ENCODE measurements at places on chromosomes 1 and 21. TPM values are rescaled to one million over a fixed set of nuclear protein-coding genes. Genes with fewer than 3 reads are reported as not detected.
A peak's percentile ranks its signal among the peaks of the same experiment; 100 is the strongest.

- H3K36me3 ChIP-seq: no peaks in the 10 kb centered on the region
- no peak overlapping the region for H3K27ac ChIP-seq
- H3K4me1 ChIP-seq: no peaks in the 10 kb centered on the region
- H3K4me3 ChIP-seq: no peak overlapping the region
- H3K27me3 ChIP-seq: no peaks in the 10 kb centered on the region
These were observed 51.0 kb downstream of the SCP2 start for GRCh38 chr1:52978045-52978444.

DNA sequence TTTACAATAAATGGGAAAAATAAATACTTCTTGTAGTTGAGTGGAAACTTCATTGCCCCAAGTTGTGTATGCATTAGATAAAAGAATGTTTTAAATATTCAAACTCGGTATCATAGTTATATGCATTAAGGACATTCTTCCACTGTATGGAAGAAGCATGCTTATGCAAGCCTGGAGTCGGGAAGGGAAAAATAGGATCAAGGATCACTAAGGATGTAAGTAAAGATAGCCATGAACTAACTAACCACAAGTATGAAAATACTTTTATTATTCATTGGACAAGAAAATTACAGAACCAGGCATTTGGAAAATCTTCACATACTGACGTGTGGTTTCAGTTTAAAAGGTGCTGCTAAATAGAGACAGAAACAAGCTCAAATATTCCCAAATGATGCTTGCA, 26.9 kb upstream of the DPYD start:
- no peaks in the 10 kb centered on the region for H3K4me1 ChIP-seq
- no peak overlapping the region for H3K4me3 ChIP-seq
- H3K27ac ChIP-seq: no peak overlapping the region
- H3K27me3 ChIP-seq: no peaks in the 10 kb centered on the region
- no peak for DNase-seq

GRCh38 chr1:62076286-62076685, 118.4 kb upstream of the L1TD1 start:
- no peak overlapping the region for H3K4me3 ChIP-seq
- no peak for DNase-seq
- H3K36me3 ChIP-seq: no peaks in the 10 kb centered on the region
- no peaks in the 10 kb centered on the region for H3K27me3 ChIP-seq
- H3K27ac ChIP-seq: no peak overlapping the region

- no peak overlapping the region for H3K4me3 ChIP-seq
- no peak overlapping the region for H3K27ac ChIP-seq
- H3K36me3 ChIP-seq: no peaks in the 10 kb centered on the region
- H3K4me1 ChIP-seq: no peaks in the 10 kb centered on the region
- no peaks in the 10 kb centered on the region for H3K27me3 ChIP-seq
These were observed 59.4 kb downstream of the SYT6 start for GRCh38 chr1:114094363-114094634.

- peak overlapping the region; percentile 56 for H3K27ac ChIP-seq
- no peaks in the 10 kb centered on the region for H3K27me3 ChIP-seq
- peak; percentile 29 for DNase-seq
- H3K36me3 ChIP-seq: no peaks in the 10 kb centered on the region
These were observed 641 bp upstream of the ZBTB21 start for GRCh38 chr21:42010507-42011495.

DNA sequence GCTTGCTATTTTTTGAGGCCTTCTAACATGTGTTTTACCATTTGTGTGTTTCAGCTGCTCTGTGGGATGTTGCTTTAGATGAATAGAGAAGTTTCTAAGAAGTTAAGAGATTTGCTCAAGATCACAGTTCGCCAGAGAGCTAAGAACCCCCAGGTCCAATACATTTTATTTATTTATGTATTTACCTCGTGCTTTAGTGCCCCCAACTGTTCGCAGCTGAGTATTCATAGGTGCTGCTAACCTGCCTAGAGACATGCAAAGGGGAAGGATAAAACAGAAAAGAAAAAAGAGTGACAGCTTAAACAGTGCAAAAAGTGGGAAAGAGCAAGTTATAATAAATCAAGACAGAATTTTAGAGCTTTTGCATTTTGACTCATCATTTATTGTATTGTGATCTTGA, 31.1 kb downstream of the NFYC start:
- peaks cover 14% of the 10 kb centered on the region for H3K36me3 ChIP-seq
- no peaks in the 10 kb centered on the region for H3K27me3 ChIP-seq
- H3K4me3 ChIP-seq: no peak overlapping the region
- no peak overlapping the region for H3K27ac ChIP-seq

DNA sequence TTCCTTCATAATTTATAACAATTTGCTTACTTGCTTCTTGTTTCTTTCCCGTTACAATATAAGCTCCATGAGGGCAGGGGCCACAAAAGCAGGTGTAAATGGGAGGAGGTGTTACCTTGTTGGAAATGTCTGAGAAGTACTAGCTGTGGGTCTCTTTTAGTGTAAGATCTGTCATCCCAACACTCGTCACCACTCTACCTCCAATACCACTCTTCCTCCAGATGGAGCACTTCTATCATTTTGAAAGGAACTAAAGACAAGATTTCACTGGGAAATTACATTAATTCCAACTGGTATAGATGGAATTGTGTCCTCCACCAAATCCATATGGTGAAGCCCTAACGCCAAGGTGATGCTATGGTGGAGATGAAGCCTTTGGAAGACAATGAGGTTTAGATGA, 53.0 kb upstream of the CPLANE2 start:
- H3K27ac ChIP-seq: no peak overlapping the region
- DNase-seq: no peak
- H3K4me1 ChIP-seq: no peaks in the 10 kb centered on the region

- no peaks in the 10 kb centered on the region for H3K36me3 ChIP-seq
- no peak overlapping the region for H3K4me3 ChIP-seq
- H3K27ac ChIP-seq: no peak overlapping the region
- no peak for DNase-seq
These were observed 15.7 kb downstream of the VCAM1 start for GRCh38 chr1:100735244-100735643.

GRCh38 chr1:94578856-94579255, 37.3 kb upstream of the F3 start:
- no peak overlapping the region for H3K4me3 ChIP-seq
- H3K27ac ChIP-seq: no peak overlapping the region
- H3K4me1 ChIP-seq: no peaks in the 10 kb centered on the region
- DNase-seq: no peak

GRCh38 chr1:92476071-92476631, 10.6 kb downstream of the GFI1 start:
- DNase-seq: peak; percentile 94
- H3K4me1 ChIP-seq: peaks cover 53% of the 10 kb centered on the region
- H3K36me3 ChIP-seq: peaks cover 73% of the 10 kb centered on the region
- peaks cover 11% of the 10 kb centered on the region for H3K27me3 ChIP-seq
- peak overlapping the region; percentile 14 for H3K4me3 ChIP-seq
- H3K27ac ChIP-seq: peak overlapping the region; percentile 96

GRCh38 chr1:69483246-69483645, 84.5 kb upstream of the LRRC7 start:
- no peaks in the 10 kb centered on the region for H3K27me3 ChIP-seq
- no peaks in the 10 kb centered on the region for H3K36me3 ChIP-seq
- H3K4me3 ChIP-seq: no peak overlapping the region
- peak; percentile 3 for DNase-seq

DNA sequence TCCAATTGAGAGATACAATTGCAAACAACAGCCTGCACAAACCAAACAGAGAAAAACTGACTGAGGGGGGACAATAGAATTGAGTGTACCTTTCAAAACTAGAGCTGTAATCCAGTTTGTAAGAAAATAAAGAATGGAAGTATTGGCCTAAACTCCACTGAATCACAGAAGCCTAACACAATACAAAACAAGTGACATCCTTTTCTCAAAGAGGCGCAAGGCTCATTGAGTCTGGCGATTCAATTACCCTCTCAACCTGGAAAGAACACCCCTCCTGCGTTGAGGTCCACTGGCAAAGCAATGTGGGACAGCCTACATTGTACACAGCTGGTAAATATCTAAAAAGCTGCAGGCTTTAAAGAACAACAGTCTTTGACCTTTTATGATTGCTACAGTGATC, 182.6 kb downstream of the DPYD start:
- no peaks in the 10 kb centered on the region for H3K36me3 ChIP-seq
- no peaks in the 10 kb centered on the region for H3K27me3 ChIP-seq
- H3K4me3 ChIP-seq: no peak overlapping the region
- H3K27ac ChIP-seq: no peak overlapping the region

DNA sequence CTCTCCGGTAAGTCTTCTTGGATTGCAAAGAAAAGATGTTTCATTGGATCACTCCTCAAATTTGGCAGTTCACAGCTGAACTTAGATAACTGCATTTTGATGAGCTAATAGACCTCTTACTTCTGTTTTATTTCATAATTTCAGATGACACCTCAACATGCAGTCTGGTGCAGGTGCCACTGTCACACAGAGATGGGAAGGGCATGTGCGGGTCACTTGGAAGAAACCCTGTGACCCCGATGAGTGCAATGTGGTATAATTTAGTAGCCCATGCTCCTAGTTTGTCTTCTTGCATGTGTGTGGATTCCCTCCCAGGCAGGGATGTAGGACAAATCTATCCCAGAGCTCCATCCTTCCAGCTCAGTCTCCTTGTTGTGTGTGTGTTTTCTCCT, 481 bp upstream of the SLAMF1 start:
- no peaks in the 10 kb centered on the region for H3K27me3 ChIP-seq
- H3K4me3 ChIP-seq: peak overlapping the region; percentile 75
- H3K4me1 ChIP-seq: peaks cover 14% of the 10 kb centered on the region
- peaks cover 10% of the 10 kb centered on the region for H3K36me3 ChIP-seq

GRCh38 chr1:110170766-110171733, 20.8 kb downstream of the SLC6A17 start:
- DNase-seq: no peak
- no peaks in the 10 kb centered on the region for H3K4me1 ChIP-seq
- no peaks in the 10 kb centered on the region for H3K36me3 ChIP-seq
- H3K27ac ChIP-seq: no peak overlapping the region
- no peak overlapping the region for H3K4me3 ChIP-seq

DNA sequence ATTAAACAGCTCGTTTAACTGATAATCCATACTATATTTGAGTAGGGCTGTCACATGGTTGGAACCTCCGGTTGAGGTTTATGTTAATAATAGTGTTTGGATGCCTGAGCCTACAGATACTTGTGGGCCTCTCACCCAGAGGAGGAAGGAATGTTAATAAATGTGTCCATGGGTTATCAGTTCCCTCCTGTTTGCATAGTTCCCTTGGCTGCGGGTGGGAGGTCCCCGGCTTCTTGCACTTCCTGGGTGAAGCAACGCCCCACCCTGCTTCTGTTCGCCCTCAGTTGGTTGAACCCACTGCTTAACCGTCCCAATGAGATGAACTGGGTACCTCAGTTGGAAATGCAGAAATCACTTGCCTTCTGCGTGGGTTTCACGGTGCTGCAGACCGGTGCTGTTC, 23.6 kb upstream of the GBP1 start:
- no peak overlapping the region for H3K4me3 ChIP-seq
- H3K27ac ChIP-seq: peak overlapping the region; percentile 53
- H3K27me3 ChIP-seq: no peaks in the 10 kb centered on the region
- no peak for DNase-seq
- H3K4me1 ChIP-seq: no peaks in the 10 kb centered on the region

The LGR6 gene
- 0.05 TPM for total RNA-seq

The NBPF15 gene
- 6.1 TPM for total RNA-seq

The ADPRS gene
- total RNA-seq: 32.2 TPM

The DAB1 gene
- 0.09 TPM for total RNA-seq

The ANP32E gene
- total RNA-seq: 55.4 TPM

The KIAA1614 gene
- total RNA-seq: 0.94 TPM

The CGN gene
- 0.90 TPM for total RNA-seq

The ST7L gene
- total RNA-seq: 13.9 TPM

The MX2 gene
- total RNA-seq: 32.0 TPM

The NBPF4 gene
- total RNA-seq: 0.09 TPM

The ARHGEF10L gene
- 1.9 TPM for total RNA-seq

The JUN gene
- 51.0 TPM for total RNA-seq

The ITLN2 gene
- total RNA-seq: 0.38 TPM

The MRAP gene
- not detected for total RNA-seq

The TTC39A gene
- total RNA-seq: 1.1 TPM
